ENCODE measurements at places on chromosomes 12 and 14.

DNA sequence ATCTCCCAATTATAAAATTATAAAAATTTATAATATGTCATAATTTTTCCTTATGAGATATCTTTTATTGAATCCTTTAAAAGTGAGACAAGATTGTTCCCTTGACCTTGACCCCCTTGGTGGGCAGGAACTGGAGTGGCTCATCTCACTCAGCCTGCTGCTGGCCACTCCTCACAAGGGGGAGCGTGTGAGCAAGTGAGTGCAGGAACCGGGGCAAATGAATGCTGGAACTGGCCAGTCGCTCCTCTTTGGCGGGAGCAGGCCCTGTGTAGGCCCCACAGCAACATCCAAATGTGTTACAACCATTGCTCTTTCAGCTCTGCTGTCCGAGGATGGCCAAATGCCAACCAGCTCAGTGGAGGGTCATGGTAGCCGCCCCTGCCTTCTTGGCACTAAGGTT lies 178.8 kb downstream of the ETNK1 start:
- ATAC-seq = no peak

DNA sequence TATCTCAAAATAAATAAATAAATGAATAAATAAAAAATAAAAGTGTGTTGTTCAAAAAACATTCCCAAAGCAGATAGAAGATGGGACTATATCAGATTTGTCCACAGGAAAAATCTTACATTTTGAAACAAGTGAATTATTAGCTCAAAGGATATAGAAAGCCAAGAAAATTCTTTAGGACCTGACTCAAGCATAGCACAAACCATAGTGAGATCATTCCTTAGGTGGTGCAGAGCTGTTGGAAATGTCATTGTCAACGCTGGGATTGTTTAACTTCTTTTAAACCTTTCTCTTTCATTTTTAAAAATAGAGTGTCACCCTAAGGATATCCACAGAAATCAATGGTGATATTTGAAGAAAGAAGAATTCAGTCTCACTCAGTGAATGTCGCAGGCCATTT lies 43.5 kb downstream of the DRAM1 start:
- no peak for ATAC-seq

DNA sequence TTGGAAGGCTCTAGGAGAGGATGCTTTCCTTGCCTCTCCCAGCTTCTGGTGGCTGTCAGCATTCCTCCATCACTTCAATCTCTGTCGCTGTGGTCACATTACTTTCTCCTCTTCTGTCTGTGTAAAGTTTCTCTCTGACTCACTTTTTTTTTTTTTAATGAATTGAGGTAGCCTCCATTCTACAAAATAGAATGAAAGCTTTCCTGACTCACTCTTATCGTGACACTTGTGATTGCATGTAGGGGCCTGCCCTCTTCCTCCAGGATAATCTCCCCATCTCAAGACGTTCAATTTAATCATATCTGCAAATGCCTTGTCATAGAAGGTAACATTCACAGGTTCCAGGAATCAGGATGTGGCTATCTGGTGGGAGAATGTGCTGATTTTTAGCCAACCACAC lies 153.5 kb upstream of the HMGA2 start:
- no peak for ATAC-seq

DNA sequence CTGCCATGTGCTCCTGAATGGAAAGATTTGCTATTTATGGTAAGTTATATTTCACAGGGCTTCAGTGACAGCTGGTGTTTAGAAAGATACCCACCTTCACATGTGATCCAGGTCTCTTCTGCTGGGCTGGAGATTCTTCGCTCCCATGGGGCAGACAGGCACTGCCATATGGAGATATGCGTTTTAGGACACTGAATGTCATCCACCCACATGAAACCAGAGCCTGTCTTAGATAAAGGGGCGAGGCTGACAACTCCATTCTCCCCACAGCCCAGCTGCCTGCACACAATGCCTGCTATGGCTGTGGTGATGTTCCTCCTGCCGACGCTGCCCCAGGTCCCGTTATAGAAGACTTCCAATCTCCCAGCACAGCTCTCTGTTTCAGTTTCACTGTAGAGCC lies 69.4 kb downstream of the ACSM4 start:
- ATAC-seq = no peak

GRCh38 chr14:75141967-75142366 lies 15.1 kb upstream of the NEK9 start:
- no peak for ATAC-seq

Measured in stimulated activated memory B cell treated with anti-CD40 and anti-IgM and Interleukin-4, amounts not matched to agents 10 μg/mL and 1 μg/mL and 100 μg/mL, for 72 hours (primary cell).